ENCODE measurements at places on chromosomes 4 and X.

GRCh38 chrX:38375891-38376290 is 23.5 kb downstream of the OTC start:
- DNase-seq = no peak

- DNase-seq = no peak
Measured at GRCh38 chr4:5532100-5532499, 176.3 kb downstream of the EVC2 start.

- no peak for DNase-seq
Measured at GRCh38 chrX:13131396-13132137, 87.1 kb upstream of the FAM9C start.

GRCh38 chr4:88605736-88606135 is 13.5 kb downstream of the HERC3 start:
- DNase-seq = no peak

- DNase-seq = no peak
Measured at GRCh38 chrX:16633754-16634153, 16.2 kb upstream of the S100G start.

- no peak for DNase-seq
Measured at GRCh38 chr4:83569987-83570386, 34.1 kb downstream of the GPAT3 start.

DNA sequence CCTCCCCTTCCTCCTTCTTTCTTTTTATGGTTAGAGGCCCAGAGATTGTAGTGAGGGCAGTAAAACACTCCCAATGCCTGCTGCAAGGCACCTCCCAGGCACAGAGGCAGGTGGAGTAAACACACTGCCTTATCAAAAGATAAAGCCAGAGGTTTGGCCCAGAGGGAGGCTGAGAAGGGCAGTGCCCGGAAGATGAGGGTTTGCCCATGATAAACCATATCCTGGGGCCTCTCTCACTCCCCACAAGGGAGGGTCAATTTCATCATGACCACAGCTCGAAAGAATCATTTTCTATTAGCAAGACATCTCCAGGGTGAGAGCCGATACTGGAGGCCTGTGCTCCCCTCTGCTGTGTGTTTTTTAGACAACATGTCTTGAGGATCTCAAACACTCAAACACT is 98.5 kb upstream of the FAM9C start:
- DNase-seq = no peak

- DNase-seq = no peak
Measured at GRCh38 chrX:153490217-153490930, 4.4 kb upstream of the BGN start.

Measured in NCI-H1105 (cell line).